NCI-H226 (cell line): ENCODE measurements at places on chromosomes 7 and 10.

DNA sequence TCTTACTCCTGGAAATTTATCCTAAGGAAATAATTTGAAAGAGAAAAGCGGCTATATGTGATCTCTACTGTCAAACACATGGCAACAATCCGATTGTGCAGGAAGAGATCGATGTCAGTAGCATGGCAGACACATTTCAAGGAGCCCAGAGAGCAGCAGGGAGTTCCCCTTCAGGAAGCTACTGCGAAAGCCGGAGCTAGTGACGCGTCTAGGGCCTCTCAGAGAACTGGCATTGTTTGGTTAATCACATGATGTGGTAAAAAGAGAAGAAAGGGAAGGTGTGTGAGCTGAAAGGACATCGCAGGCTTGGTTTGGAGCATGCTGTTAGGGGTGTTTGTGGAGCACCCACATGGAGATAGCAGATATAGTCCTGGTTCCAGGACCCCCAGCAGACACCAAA lies 74.9 kb downstream of the BEND7 start:
- DNase-seq = no peak

GRCh38 chr7:94907026-94907810 lies at the start of gene PPP1R9A:
TSS of gene PPP1R9A (plus strand) at chr7:94907594. CDS start at chr7:94910114, 2,520 bp downstream.
- DNase-seq = peak; percentile 52

DNA sequence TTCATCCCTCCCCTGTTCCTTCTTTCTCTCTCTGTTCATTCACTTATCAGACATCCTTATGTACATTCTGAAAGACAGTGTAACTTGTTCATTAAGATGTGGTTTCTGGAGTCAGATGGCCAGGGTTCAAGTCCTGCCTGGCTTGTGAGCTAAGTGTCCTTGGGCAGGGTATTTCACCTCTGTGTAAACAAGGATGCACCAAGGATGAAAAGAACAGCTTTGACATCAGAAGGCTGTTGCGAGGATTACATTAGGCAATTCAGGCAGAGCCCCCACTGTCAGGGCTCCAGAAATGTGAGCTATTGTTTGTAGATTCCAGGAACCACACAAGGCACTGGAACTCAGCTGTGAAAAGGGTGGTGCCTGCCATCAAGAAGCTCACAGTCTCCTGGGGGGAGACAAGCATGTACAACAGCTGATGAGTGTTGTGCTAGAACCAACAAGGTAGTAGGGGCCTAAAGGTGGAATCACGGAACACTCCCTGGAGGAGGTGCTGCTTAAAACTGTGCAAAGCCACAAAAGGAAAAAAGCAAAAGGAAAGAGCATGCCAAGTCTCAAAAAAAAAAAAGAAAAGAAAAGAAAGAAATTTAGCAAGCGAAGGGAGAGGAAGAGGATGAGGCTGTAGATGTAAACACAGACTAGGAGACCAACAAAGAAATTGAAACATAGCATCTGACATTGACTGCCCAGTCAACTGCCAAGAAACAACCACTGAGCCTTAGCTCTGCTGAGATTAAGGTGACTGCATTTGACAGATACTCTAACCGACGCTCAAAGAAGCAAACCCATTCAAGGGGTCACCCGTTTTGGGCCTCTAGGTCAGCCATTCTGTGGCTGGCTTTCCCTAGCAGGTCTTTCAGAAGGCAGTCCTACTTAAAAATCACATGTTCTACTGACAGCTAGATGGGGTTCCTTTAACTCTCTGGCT lies 12.5 kb downstream of the PDLIM1 start:
- DNase-seq = no peak

DNA sequence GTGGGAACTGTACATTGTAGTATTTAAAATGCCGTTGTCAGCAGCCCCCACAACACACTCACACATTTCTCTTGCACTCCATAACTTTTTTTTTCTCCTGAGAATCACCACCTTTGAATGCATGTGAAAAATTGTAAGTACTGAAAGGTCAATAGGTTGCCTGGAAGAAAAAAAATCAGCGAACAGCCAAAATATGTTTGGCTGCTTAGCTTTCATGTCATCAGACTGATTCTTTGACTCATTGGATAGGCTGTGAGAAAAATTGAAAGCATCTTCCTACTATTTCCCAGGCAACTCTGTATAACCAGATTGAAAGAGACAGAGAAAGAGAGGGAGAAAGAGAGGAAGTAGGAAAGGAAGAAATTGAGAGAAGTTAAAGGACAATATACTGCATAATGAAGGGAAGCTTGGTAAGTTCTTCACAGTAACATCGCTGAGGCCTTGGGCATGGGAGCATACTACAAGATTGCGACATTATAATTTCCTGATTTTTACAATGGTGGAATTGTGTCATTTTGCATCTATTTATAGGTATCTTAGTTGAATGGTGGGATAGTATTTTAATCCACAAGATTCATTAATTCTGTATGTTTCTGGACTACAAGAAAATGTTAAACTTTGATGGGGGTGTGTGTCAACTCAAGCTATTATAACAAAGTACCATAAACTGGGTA lies 249.3 kb upstream of the KCND2 start:
- no peak for DNase-seq

- DNase-seq = peak; percentile 12
Observed at GRCh38 chr10:80596391-80597257, 58.9 kb downstream of the SH2D4B start.

DNA sequence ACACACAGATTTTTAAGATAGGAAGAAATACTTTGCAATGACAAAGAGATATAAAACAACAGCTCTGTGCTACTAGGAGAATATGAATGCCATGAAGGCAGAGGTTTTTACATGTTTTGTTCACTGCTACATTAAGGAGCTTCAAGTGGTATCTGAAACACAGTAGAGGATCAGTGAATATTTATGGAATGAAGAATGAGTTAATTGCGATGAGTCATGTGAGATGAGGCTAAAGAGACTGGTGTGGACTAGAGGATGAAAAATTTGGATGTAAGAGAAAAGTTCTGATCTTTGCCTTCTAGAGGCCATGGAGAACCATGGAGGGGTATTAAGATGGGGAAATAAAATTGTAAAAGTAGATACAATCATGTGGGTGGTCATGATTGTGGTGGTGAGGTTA lies 434.2 kb downstream of the PHTF2 start:
- no peak for DNase-seq

- no peak for DNase-seq
Observed at GRCh38 chr7:84256571-84256971, 62.0 kb upstream of the SEMA3A start.

DNA sequence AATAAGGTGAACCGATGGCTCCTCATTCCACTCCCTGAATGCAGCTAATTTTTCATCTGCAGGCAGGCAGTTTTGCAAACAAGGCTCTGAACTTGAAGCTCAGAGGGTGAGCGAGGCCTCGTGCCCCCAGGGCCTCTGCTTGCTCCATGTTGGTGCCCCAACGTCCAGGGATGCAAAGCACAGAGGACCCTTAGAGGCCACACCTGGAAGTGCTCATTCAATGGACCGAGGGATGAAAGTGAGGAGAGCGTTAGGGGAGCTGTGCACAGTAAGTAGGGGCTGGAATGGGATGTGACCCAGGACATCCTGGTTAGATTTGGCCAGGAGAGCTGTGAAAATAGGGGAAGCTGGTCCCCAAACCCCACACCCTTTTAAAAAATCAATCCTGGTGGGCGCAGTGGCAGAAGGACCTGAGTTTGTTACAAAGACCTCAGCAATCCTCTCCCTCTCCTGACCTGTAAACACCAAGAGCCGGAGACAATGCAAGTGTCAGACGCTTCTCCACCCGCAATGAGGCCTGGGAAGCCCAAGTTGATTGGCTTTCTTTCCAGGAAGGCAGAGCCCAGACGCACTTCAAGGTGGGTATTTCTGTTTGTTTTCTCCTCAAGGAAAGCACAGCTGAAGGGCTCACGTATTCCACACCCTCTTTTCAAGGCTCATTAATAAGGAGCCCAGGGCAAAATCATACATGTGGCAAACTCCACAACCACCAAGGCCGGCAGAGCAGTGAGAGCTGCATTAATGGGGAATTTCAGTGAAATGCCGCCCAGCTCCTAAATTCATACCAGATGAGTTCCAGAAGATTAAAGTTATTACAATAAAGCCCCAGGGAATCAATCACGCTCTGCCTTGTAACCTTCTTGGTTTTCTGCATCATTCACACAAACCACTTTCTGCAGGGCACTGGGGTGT lies 14.1 kb upstream of the CXCL12 start:
- DNase-seq = no peak

GRCh38 chr10:22736134-22736533 lies 21.8 kb upstream of the PIP4K2A start:
- peak; percentile 63 for DNase-seq

DNA sequence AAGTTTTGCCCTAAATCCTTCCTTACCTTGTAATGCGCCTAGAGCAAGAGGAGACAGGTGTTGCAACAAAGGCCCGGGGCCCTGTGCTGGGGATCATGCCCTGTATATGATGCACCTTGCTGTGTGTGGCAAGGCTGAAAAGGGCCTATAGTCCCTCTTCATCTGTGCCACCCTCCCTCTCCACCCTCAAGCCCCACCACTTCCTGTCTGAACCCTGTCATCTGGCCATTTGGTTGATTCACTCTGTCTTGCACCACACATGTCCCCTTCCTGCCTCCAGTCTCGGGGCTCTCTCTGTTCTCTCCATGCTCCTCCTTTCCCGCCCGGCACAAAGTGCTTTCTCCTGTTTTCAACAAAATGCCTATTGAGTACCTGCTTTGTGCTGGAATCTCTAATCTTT lies 11.5 kb upstream of the MALSU1 start:
- DNase-seq = no peak

DNA sequence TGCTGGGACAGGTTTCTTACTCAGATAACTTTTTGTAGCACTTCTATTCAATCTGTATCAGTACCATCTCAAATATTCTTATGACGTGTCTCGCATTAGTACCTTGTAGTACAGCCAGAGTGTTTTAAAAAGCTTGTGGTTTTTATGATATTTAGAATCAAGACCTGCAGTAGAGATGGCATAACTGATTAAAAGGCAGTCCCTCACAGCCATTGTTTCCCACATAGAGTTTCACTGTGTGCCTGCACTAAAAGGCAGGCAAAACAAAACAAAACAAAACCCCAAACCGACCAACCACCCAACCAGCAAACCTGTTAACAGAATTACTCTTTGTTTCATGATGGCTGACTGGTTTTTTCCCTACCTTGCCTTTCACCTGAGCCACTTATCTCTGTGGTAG lies 221.3 kb upstream of the DGKB start:
- DNase-seq = no peak

GRCh38 chr10:71727738-71728737 lies 8.5 kb upstream of the C10orf105 start:
- DNase-seq = no peak

DNA sequence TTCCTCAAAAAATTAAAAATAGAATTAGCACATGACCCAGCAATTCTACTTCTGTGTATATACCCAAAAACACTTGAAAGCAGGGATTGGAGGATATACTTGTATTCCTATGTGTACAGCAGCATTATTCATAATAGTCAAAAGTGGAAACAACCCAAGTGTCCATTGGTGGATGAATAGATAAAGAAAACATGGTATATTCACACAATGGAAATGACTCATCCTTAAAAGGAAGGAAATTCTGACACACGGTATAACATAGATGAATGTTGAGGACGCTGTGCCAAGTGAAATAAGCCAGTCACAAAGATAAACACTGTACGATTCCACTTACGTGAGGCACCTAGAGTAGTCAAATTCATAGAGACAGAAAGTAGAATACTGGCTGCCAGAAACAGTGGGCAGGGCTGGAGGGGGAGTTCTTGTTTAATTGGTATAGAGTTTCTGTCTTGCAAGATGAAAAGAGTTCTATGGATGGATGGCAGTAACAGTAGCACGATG lies 26.6 kb upstream of the KAT6B start:
- DNase-seq = peak; percentile 80

DNA sequence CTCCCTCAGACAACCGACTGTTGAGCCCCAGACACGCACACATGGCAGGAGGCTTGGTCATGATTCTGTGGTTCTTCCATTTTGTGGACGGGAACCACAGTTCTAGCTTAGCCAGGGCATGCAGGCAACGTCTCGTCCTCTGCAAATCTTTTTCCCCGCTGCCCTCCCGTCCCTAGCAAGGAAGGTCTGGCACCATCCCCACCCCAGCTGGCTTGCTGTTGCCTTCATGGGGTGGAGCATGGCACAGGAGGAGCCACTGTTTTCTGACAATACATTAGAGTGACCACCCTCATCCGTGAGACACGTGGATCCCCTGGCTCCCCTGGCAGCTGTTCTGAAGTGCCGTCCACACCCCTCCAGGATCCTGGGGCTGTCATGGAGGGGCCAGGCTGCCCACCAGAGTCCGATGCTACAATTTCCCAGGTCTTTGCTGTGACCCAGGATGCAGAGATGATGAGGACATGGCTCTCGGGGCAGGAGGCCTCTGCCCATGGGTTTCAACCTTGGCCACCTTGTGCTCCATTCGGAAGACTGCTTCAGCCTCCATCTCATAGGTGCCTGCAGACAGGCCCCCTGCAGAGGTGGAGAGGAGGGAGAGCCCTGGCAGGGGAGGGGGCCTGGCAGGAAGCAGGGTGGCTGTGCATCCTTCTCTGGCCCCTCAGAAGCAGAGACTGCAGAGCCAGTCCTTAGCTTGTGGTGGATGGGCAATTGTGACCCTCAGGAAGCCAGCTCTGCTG lies 233.6 kb downstream of the GLRX3 start:
- DNase-seq = no peak

- no peak for DNase-seq
Observed at GRCh38 chr10:116026315-116026714, 246.7 kb downstream of the GFRA1 start.

- no peak for DNase-seq
Observed at GRCh38 chr10:48636901-48637300, 32.0 kb upstream of the ARHGAP22 start.

DNA sequence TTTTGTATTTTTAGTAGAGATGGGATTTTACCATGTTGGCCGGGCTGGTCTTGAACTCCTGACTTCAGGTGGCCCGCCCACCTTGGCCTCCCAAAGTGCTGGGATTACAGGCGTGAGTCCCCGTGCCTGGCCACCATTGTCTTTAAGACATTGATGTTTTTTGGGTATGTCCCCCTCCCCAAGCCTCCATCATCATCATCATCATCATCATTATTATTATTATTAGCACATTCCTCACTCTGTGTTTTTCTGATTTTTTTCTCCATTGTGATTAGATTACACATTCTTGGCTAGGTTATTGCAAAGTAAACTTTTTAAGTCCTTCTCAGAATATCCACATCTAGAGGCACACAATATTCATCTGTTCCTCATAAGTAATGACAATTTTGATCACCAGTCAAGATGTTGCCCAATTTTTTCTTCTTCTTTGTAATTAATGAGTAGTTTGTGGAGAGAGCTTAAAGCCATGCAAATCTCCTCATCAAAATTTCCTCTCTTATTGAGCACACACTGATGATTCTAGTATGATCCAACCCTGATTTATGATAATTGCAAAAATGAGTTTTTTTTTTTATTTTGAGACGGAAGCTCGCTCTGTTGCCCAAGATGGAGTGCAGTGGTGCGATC lies 47.5 kb downstream of the EPC1 start:
- DNase-seq = no peak
